Epithelial cell of prostate (primary cell): ENCODE measurements at places on chromosomes 6 and 20.

GRCh38 chr6:70956451-70957283 lies at the start of gene B3GAT2:
Gene B3GAT2, minus strand, starts transcription at chr6:70957060. Its CDS starts 631 bp downstream, at chr6:70956429.
- no peak for DNase-seq

- no peak for DNase-seq
Measured at GRCh38 chr20:49785852-49786175, 26.8 kb upstream of the SLC9A8 start.

- DNase-seq, result no peak
Measured at GRCh38 chr6:76885861-76886301, 577.4 kb downstream of the HTR1B start.

DNA sequence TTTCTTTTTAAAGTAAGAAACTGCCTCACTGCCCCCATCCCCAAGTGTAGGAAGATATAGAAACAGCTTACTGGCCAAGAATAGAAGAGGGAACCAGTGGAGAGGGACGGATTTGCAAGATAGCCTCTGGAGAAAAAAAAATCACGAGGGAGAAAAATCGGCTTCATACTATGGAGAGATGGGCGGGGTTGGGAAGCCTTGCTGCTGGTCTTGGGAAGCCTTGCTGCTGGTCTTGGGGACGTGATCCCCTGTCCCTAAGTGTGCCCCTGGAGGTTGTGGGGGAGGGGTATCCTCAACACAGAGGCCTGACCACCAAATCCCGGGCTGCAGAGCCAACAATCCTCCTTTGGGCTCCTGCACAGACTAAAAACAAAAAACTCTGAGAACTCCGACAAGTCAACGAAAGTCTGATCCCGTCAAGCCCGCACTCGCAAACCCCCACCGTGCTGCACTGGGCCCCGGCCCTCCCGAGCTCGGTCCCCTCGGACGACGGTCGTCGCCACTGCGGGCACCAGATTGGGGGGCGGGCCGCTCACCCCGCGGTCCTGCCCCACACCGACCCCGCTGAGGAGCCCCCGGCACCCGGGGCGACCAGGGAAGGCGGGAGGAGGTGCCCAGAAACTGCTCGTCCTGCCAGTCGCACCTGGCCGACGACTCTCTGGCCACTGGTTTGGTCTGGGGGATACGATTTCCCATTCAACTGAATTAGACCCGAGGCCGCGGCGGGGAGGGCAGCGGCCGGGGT lies 750 bp downstream of the MAP7 start:
- no peak for DNase-seq

GRCh38 chr6:27679964-27680694 lies 207.2 kb upstream of the ZNF184 start:
- DNase-seq, result no peak

GRCh38 chr20:19668418-19668817 lies 89.6 kb upstream of the RIN2 start:
- DNase-seq, result no peak

GRCh38 chr6:128464790-128465189 lies 55.6 kb downstream of the PTPRK start:
- DNase-seq, result no peak

DNA sequence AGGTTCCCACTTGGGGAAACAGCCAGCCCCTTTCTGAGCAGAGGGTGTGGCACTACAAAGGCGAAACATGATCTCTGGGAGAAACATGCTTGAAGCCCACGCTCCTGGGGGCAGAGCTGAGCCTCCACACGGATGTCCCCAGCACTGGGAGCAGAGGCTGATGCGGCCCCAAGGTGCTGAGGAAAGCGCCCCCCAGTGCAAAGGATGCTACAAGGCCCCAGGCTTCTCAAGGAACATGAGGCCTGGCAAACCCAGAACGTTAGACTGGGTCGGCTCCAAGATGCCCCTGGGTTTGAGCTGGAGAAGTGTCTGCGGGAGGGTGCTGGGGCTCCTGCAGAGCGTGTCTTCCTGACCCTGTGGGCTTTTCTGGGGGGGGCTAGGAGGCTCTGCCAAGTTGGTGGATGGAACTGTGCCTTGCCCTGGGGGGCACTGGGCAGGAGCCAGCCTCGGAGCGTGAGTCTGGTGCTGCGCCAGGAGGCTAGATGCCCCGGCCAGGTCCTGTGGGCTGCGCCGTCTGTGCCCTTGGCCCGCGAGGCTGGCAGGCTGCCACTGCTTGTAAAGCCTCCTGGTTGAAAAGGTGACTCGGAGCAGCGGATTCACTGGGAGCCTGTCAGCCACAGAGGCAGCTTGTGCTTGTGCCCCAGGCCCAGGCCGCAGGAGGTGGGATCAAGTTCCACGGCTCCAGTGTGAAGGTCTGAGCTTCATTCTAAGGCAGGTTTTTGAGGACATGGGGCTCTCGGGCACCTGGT lies 8.1 kb downstream of the SYNJ2 start:
- DNase-seq, result no peak

DNA sequence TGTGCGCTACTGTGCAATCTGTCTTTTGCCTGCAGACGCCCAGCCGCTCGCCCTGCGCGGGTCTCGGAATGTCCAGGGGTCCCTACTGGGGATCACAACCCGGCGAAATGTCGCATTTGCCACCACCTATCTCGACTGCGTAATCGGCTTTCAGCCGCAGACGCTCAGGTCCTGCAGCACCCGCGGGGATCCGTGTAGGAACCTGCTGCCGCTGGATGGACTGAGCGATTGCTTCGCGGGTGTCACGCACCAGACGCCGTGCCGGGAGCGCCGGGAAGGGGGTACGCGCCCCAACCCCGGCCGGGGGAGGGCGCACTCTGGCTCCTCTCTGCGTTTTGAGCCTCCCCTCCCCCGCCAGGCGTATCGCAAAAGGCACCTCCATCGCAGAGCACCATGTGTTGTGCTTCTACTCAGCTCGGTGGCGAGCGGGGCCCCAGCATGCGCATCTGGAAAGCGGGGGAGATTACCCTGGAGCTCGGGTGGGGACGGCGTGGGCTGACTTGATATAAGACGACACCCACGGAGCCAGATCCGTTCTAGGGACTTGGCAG lies 747 bp upstream of the PTPRA start:
- DNase-seq, result no peak

GRCh38 chr20:36399147-36399968 lies 93.2 kb downstream of the DLGAP4 start:
- DNase-seq, result no peak

- DNase-seq, result no peak
Measured at GRCh38 chr6:138987080-138987642, 892 bp downstream of the REPS1 start.

GRCh38 chr6:56484669-56485068 lies 158.0 kb downstream of the DST start:
- DNase-seq, result no peak

DNA sequence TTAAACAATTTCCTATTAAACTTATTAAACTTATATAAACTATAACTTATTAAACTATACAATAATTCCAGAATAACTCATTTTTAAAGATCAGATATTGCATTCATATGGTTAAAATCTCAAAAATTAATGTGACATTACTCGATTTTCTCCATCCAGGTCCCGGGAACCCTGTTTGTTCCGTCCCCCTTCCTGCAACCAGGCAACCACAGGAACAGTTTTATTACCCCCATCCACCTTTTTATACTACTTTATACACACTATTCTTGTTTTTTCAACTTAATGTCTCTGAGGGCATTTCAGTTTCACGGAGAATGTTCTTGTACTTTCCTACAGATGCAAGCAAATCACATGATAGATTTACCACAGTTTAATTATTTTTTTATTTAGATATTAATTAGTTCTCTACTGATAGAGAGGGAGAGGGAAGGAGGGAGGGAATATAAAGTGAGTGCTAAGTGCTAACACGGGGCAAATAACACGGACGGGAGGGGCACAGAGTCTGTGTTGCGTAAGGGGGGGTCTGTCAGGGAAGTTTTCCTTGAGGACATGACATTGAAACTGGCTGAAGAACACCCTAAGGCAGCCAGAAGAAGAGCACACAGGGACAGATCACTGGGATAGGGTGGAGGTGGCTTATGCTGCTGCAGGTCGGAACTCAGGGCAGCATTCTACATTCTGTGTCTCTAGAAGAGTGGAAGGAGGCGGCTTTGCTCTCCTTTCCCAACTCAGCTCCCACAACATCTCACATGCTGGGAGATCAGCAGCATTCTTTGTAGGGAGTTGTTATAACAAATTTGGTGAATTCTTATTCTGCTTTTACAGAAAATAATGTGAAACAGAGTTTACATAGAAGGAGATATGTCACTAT lies 225.2 kb downstream of the FOXC1 start:
- no peak for DNase-seq

DNA sequence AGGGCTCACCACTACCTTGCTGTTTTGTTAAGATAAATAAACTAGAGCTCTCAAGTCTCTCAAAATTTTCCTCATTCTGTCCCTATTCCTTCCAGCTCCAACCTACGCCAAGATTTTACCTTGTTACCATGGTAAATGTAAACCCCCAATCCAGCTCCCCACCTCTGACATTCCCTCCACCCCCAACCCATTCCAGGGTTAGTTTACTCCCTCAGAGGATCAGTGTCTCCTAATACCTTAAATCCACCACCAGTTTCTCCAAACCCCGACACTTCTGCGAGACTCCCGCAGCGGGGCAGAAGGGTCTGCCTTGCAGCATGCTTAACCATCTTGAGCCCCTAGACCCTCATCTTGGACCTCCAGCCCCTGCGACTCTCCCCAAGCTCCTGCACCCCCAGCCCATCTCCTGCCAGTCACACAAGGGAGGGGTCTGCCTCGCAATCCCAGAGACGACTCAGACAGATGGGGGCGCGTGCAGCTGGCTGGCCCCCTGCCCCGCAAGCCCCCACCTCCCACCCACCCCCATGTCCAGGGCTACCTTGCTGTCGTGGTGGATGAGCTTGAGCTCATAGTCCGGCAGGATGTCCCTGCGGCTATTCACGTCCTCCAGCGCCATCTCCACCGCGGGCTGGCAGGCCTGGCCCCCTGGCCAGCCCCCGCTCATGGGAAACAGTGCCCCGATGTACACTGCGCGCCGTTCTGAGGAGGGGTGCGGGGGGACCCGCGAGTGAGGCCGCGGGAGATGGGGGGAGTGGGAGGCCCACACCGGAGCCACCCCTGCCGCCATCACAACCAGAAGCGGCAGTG lies 5.8 kb downstream of the GABBR1 start:
- DNase-seq, result no peak

- no peak for DNase-seq
Measured at GRCh38 chr20:25315418-25316210, 67.7 kb downstream of the PYGB start.

DNA sequence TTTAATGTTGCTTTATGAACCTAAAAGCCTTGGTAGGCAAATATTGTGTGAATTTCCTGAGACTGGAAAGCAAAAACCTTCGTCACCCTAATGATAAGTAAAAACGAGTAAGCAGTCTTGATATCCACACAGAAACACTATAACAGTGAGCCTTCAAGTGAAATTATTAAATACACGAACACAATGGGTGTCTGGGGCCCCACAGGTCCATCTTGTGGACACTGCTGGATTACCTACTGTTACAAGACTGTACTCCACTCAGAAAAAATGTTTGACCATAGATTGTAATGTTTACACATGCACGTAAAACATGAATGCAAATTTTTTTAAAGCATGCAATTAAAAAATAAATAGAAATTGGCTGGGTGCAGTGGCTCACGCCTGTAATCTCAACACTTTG lies 466.9 kb downstream of the CD83 start:
- DNase-seq, result no peak

DNA sequence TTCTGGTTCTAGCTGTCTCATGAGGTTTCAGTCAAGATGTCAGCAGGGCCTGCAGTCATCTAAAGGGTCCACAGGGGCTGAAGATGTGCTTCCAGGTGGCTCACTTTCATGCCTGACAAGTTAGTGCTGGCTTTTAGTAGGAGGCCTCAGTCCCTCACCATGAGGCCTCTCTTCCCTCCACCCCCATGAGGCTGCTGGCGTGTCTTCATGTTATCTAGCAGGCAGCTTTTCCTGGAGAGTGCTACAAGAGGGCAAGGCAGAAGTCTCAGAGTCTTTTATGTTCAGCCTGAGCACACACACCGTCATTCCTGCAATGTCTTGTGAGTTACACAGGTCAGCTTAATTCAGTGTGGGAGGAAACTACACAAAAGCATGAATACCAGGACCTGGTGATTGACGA lies 769.9 kb downstream of the HDGFL1 start:
- no peak for DNase-seq

DNA sequence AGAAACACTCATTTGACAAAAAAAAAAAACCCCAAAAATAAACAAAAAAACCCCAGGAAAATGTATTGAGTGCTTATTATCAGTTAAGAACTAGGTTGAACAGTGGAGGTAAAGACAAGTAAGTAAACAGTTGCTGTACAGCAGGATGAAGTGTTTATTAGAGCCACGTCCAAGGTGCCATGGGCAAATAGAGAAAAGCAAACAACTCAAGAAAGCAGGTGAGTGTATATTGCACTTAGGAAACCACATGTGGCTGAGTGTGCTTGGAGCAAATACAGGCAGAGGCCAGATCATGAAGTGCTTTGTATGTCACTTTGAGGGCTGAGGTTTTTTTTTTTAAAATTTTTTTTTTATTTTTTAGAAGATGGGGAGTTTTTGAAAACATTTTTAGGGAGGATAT lies 98.3 kb downstream of the MACROD2 start:
- DNase-seq, result no peak
